ENCODE measurements at places on chromosomes 2 and 18.

DNA sequence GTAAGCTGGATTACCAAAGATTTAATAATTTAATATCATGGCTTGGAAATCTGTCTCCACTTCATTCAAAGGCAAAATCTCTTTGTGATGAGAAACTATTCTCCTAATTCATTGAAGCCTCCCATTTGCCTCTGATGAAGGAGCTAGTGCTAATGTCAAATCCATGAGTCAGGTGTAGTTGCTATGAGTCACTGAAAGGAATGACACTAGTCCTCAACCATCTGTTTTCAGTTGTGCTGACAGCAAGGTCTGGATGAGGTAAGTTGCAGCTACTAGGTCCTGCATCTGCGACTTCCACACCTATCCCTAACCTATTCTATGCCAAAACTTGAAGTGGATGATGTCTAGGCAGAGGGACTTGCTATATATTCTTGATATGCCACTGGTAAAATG is 324.0 kb upstream of the UBE2E3 start:
- no peak for DNase-seq

DNA sequence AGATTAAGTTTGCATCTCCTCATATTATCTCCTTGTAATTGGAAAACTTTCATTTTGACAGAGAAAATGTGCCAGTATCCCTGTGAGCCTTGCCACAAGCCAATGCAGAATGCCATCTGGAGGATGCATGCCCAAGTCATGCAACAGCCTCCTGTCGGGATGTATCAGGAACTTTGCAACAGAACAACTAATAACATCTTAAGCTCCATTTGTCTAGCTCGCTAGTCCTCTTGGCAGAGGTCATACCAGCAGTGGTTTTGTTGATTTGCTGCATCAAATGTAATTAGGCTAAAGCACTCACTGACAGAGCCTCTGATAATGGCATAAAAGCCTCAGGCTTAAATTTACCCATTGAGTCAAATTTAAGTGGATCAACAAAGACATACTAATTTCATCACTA is 125.8 kb downstream of the UBE2E3 start:
- no peak for DNase-seq

GRCh38 chr18:46262856-46263255 is 158.7 kb downstream of the HAUS1 start:
- no peak for DNase-seq

DNA sequence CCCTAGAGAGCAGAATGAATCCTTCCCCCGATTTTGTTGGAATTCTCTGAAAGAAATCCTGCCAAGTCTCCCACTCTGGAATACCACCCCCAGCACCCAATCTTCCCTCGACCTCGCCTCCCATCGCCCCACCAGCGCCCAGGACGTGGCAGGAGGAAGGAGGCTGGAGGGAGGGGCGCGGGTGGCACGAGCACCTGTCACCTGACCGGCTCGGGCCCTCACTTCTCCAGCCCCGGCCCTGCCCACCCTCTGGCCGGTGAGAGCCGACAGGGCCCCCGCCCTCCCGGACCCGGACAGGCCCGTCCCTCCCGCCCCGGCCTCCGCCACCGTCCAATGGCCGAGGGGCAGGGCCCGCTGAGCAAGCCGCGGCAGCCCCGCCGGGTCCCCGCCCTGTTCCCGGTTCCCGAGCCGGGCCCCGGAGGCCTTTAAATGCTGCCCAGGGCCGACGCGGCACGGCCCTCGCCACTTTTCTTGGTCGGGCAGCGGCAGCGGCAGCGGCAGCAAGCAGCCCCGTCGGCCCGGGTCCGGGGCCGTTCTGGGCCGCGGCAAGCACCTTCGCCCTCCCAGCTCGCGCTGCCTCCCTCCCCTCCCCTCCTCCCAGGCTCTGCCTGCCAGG is at the start of gene LGALSL:
LGALSL (plus strand) TSS at position 393 of the 616 bp plus-strand sequence. CDS start 384 bp downstream, outside the sequence.
- DNase-seq = no peak

DNA sequence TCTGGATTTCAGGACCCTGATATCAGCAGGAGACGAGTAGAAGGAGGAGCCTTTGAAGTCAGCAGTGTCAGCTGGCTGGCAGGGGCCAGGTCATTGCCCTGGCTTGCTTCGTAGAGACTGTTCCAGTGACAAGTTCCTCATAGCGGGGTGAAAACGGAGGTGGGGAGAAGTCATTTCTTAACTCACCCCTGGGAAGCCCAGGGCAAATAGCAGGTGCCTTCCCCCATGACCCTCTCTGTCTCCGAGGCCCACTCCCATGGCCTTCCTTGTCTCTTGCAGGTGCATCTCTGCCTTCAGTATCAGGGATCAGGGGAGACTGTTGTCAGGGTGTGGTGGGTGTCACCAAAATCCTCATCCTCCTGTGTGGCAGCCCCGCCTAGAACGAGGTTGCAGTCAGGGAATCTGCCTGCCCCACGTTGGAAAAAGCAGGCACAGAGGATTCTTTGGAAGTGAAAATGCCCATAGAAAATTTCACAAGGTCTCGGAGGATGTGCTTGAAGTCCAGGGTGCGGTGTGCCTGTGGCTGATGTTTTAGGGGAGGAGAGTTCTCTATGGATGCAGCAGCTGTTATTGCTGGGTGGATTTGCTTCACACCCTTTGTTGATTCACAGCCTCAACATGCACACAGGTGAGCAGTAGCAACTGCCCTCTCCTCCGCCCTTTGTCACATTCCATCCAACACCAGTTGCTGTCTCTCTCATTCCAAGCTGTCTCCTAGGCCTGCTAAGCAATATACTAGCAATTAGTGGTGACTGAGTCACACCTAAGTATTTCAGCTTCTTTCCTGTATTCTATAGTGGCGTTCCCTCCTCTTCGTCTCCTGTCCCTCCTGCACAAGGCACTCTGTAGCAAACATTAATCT is 142.6 kb upstream of the FHL2 start:
- no peak for DNase-seq

- no peak for DNase-seq
Observed at GRCh38 chr2:97769711-97770110, 56.3 kb downstream of the ZAP70 start.

DNA sequence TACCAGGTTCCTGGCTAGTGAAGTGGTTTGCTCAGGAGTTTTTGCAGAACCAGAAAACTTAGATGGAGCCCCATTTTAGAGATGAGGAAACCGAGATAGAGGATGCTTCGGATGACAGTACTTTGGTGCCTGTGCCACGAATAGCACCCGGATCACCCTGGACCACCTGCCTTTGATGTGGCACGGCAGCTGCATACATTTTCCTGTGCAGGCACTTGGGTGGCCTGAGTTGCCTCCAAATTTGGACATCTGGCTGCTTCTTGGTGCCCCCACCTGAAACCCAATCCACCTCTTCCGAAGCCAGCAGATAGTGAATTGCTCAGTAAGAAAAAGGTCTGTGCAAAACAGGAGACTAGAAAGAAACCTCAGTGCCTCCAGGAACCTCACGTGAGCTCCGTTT is 140.6 kb upstream of the ID2 start:
- no peak for DNase-seq

DNA sequence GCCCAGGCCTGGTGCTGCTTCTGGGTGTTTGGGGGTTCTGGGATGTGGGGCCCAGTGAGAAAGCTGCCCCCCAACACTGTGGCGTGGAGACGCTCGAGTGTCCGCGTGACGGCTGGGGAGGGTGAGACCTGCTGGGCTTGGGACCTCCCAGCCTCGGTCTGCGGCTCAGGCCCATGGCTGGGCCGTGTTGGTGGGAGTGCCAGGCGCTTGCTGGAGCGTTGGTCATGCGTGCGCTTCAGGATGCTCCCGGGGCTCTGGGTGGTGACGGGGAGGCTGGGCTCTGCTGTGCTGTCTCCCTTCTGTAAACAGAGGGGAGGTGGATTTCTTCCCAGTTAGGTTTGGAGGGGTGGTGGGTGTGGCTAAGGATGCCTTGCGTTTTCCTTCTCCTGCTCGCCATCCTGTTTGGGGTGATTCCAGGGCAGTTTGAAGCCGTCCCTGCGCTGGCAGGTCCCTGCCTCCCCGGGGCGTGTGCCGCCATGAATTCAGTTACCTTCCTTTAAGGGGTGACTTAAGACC is 606 bp downstream of the GAL3ST2 start:
- DNase-seq = no peak

DNA sequence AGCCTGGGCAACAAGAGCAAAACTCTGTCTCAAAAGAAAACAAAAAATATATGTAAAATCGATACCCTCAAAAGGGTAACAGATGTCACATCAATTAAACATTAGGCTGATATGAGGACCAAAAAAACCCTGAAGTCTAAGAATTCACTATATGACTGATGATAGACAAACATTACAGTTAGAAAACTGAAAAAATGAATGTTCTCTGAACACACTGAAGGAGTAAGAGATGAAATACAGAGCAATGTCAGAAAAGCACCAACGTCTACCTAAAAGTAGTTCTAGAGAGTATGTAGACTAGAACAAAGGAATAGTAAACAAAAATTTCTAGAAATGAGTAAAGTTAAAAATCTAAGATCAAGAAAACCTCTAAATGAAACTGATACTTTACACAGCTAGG is 81.9 kb downstream of the SLC66A3 start:
- no peak for DNase-seq

DNA sequence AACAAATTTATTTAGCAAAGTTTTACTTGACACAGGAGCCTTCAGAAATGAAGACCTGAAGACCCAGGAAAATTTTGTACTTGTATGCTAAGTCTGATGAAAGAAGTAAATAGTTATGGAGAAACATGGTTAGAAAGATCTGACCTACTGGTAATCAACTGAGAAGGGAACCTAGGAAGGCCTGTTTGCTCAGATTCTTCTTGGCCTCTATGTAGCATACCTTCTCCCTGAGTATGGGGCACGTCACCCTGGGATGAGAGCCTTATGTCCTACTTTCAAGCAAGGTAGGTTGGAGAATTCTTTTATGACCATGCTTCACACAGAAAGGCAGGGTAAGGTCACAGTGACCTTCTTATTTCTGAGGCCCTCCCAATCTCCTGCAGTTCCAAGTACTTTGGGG is 178.6 kb upstream of the CREB1 start:
- DNase-seq = no peak

DNA sequence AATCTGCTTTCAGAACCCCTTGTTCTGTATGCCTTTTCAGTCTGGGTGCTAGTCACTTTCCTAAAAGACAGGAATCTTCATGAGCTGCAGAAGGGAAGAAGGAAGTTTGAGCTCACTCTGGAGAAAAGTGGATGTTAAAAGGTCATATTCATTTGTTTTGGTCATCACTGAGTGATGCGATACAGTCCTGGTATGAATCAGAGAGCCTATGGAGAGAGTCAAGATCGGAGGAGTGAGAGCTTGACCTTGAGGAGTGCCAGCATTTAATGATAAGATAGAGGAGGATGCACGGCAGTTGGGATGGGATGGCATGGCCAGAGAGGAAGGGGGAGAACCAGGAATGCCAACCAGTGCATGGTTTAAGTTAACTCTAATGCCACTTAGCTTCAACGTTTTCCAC is 19.6 kb downstream of the USP39 start:
- DNase-seq = no peak

GRCh38 chr2:120511947-120512710 is 166.2 kb downstream of the INHBB start:
- DNase-seq = no peak

- DNase-seq = no peak
Observed at GRCh38 chr2:239311132-239312040, 89.4 kb downstream of the HDAC4 start.

GRCh38 chr2:122514451-122514996 is 759.1 kb downstream of the TSN start:
- no peak for DNase-seq

DNA sequence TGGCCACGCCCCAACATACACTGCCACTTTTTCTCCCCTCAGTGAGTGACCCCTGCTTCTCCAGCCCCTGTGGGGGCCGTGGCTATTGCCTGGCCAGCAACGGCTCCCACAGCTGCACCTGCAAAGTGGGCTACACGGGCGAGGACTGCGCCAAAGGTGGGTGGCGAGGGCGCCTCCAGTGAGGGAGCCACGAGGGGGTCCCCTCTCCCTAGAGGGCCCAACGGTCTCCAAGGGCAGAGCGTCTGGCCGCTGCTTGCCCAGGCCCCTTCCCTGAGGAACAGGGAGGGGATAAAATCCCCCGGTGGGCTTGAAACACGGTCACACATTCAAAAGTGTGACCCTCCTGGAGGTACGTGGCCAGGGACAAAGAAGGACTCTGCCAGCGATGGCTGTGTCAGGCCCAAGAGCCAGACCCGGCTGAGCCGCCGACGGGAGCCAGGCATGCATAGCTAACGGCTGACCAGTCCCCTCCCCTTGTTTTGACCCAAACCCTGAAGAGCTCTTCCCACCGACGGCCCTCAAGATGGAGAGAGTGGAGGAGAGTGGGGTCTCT is 37.2 kb downstream of the MTERF4 start:
- no peak for DNase-seq

- no peak for DNase-seq
Observed at GRCh38 chr2:45651415-45652089, at the start of gene PRKCE. Gene PRKCE, plus strand, starts transcription at chr2:45651675.

DNA sequence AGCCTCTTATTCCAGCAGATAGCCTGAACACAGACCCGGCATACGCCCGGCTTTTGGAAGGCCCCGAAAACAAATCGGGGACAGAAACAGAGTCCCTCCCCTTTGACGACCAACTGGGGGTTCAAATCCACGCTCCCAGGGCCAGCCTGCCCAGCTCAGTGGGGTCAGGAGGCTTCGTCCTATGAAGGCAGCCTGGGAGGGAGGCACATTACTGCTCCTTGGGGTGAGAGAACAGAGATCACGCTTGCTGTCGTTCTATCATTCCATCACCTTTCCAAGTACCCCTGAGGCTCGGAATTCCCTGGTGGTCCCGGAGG is 208.8 kb upstream of the SALL3 start:
- no peak for DNase-seq

GRCh38 chr2:45055162-45055605 is 45.9 kb upstream of the SIX2 start:
- DNase-seq = no peak

- no peak for DNase-seq
Observed at GRCh38 chr2:168851674-168852320, 38.4 kb downstream of the SPC25 start.

DNA sequence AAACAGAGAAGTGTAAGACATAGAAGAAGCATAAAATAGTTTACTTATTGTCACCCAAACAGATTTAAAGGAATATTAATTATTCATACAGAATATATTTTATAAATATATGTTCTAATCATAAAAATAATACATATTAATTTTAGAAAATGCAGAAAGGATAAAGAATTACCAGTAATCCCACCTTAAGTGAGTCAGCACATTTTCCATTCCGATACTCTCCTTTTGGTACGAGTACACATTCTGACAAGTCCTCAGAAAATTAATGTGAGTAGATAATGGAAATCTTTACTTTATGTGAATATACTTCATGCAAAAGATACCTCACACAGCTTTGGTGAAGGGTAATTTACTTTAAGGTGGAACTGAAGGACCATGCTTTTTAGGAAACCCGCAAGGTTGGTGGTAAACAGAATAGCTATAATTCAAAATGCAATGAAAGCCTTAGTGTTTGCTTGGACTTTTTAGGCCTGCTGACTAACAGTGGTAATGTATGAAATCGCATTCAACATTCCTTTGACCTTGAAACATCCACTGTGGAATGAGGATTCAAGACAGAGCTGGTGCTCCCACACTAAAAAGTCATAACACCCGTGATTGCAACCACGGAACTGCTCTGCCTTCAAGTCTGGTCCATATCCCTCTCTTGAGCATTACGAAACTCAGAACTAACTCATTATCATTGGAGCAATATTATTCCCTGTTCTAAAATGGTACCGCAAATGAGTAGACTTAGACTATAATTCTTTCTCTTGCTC is 28.1 kb upstream of the HTR2B start:
- DNase-seq = no peak

- DNase-seq = no peak
Observed at GRCh38 chr2:30871980-30872789, 64.9 kb upstream of the CAPN13 start.

Data from MV-4-11 (cell line).